AG08395 (cell line): ENCODE measurements at places on chromosomes 6 and 20.

DNA sequence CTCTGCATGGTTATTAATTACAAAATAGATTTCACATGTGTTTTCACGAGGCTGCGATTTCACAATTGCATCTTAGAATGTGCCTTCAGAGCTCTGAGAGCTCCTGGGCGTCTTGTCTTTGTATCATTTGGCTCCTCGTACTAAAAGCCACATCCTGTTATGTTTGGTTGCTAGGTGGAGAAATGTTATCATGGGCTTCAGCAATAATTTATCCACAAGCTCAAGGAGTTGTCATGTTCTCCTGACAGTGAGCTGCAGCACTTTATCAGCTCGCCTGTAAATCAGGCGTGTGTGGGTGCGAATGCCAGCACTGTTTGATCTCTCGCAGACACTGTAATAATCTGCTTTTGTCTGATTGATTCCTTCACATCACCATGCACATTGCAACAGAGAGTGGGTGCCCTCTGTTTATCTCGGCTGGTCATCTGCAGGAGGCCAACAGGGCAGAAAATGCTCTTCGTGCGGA is 218.6 kb upstream of the ZFP64 start:
- DNase-seq: peak; percentile 75

DNA sequence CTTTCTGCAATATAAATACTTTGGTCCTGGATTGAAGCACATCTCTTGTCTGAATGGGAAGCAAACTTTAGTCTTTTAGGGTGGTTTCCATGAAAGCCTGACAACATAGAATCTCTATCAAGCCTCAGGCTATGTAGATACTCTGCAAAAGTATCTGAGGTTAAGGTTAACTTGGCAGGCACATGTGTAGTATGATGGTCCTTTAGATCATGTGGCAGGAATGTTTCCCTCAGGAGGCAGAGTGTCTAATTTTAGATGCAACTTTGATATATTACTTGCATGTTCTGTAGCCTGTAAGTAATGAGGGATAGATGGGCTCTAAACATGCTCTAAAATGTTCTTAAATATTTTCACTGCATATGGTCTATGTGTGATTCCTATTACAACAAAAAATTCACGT is 8.2 kb downstream of the MYB start:
- no peak for DNase-seq

GRCh38 chr20:23125159-23125558 is 39.0 kb upstream of the CD93 start:
- no peak for DNase-seq

DNA sequence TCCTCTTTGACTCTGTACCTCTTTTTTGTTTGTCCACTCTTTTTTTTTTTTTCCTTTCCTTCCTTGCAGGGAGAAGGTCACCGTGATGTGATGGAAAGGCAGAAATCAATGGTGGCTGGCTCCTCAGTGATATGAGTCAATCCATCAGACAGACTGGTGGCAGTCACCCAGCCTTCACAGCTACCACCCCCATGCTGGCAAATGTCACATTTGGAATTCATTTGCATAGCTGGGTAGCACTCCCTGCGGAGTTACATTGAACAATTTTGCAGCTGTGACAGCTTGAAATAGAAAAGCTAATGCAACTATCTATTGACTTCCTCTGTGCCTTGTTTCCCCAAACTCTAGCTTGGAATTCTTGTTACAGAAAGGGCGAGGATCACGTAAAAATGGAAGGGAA is 668.4 kb downstream of the C6orf118 start:
- no peak for DNase-seq

DNA sequence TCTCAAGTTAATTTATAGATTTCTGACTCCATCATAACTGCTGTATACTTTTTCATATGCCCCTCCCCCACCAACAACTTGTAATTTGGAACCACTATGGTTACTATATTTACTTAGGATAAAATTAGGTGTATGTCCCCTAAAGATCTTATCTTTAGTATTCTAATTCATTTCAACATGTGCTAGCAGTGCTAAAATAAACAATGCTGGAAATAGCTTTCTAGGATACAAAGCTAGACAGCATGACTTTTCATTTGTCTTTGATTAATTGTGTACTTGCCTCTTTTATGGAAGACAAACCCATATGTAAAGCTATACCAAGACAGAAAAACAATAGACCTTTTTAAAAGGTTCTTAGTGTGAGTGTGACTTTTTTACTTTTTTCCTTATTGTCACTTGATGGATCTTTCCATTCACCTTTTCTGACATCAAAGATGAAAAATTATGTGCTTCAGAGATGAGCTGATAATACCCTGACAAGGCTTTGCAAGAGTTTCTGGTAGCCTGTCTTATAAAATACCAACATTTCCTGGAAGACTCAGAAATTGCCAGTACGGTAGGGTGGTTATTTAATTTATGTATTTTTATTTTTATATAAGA is 31.2 kb upstream of the POPDC3 start:
- no peak for DNase-seq

- no peak for DNase-seq
Observed at GRCh38 chr6:158467923-158468322, 92.0 kb upstream of the TMEM181 start.

DNA sequence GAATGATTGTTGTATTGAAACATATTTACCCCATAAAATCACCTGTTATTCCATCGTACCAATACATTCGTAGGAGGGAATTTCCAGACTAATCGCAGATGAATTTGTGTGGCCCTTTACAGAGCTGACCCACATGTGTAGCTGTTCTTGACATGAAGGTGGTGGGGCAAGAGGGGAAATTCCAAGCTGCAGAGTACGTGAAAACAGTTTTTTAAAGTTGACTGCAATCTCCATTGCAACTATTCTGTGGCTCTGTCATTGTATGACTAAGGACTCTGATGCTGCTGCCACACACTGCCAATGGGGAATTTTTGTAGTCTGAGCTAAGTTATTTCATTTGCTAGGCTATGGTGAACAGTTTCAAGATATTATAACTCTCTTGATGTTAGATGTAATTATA is 46.4 kb upstream of the ADTRP start:
- DNase-seq: peak; percentile 52

DNA sequence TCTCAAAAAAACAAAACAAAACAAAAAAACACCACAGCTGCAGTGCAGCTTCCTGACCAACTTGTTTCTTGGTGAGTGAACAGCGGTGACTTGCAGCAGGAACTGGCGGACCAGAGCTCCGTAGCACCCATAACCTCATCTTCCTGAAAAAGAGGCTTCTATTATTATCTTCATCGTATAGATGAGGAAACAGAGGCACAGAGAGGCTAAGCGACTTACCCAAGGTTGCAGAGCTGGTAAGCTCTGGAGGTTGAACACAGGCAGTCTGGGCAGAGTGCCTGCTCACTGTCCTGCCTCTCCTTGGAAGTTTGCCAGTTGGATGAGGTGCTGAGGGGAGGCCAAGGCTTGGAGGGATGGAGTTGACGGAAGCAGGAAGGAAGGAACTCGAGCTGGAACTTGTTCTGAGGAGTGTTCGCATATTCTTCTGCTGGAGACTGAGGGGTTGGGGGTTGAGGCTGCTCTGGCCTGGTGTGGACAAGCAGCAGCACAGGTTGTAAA is 47.9 kb upstream of the CCDC167 start:
- DNase-seq: peak; percentile 43

DNA sequence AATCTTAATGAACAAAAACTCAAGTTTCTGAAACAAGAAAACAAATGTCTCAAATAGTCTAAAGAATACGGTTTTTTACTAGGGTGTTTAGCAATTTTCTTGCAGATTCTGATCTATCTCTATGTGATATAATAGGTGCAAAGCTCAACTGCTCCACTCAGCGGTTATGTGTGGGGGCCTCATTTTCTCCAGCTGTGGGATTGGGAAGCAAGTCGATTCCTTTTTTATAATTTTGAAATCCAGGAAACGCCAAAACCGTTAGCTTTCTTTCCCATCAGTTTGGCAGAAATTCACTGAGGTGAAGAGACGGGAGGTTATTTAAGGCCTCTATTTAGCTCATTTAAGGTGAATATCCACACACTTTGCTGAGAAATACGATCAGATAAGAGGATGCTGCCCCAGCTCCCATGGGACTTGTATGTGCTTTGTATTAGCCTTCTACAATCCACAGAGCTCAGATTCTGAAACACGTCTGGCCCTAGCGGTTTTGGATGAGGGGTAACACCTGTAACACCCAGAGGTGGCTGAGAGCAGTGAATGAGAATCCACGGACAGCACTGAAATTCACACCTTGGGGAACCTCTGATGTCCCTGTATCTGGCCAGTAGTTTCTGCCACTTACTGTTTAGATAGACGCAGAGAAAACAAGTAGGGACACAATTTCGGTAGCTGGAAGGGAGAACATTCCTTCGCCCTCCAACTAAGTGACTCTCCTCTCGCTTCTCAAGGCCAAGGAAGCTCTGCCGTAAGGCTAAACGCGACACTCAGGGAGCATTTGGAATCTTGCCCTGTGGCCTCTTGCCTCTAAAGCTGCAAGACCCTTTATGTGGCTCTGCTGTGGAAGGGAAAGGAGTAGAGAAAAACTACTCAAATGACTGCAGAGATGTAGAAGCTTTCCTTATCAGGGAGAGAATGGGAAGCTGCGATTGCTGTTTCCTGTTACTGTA is 6.5 kb upstream of the BCAS4 start:
- DNase-seq: peak; percentile 78

- no peak for DNase-seq
Observed at GRCh38 chr6:17501982-17502704, 98.0 kb upstream of the FAM8A1 start.

DNA sequence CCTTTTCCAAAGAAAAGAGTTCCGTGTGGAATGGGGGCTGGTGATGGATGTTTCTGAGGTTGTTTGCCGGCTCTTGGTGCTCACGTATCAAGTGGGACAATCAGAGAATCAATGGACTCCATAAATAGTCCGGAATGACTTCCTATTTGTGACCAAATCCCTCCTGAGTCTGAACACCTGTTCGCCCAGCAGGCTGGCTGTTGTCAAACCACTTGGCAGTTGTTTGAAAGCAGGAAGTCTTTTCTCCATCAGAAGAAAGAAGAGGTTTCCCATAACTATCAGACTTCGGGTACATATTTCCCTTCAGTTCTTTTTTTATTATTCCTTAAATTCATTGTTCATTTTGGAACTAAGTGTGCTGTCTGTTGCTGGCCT is 154.7 kb upstream of the RIN2 start:
- no peak for DNase-seq

DNA sequence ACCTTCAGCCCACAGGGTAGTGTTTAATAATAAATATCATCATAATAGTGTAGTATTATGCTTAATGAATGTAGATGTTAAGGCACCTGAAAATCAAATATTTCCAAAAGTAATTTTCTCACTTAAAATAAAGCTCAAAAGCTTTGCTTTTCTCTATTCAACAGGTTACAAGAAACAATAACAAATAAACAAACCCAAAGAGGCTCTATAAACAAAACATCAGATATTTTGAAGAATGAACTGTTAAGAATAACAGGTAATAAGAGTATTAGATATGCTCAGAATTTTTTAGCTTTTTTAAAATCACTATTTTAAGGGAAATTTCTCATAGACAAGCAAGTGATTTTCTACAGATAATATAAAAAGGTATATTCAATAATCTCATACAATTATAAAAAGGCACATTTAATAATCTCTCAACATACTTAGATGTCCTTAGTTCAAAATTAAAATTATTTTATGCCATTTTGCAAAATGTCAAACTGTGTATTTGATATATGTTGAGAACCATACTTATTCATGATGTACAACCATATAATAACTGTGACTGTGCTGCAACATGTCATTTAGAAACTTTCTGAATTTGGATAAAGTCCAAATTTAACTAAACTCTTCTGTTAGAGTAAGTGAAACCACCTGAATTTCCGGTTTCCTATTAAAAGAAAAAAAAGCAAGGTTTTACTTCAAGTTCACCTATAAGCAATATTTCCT is 35.8 kb downstream of the PHIP start:
- no peak for DNase-seq

- no peak for DNase-seq
Observed at GRCh38 chr20:6311097-6311496, 188.3 kb upstream of the FERMT1 start.

- no peak for DNase-seq
Observed at GRCh38 chr6:158831571-158831970, 12.4 kb upstream of the EZR start.

- no peak for DNase-seq
Observed at GRCh38 chr6:93568169-93568568, 148.8 kb upstream of the EPHA7 start.

DNA sequence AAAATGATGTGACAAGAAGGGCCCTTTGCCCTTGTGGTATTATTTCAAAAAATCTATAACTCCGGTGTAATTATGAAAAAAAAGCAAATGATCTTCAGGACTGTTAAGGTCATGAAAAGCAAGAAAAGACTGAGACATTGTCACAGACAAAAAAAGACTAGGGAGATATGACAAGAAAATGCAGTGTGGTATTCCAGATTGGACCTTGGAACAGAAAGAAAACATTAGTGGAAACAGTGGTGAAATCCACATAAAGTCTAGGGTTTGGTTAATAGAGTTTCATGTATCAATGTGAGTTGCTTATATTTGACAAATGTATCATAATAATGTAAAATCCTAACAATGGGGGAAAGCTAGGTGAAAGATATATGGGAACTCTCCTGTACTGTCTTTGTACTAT is 26.8 kb upstream of the SLC17A3 start:
- no peak for DNase-seq

DNA sequence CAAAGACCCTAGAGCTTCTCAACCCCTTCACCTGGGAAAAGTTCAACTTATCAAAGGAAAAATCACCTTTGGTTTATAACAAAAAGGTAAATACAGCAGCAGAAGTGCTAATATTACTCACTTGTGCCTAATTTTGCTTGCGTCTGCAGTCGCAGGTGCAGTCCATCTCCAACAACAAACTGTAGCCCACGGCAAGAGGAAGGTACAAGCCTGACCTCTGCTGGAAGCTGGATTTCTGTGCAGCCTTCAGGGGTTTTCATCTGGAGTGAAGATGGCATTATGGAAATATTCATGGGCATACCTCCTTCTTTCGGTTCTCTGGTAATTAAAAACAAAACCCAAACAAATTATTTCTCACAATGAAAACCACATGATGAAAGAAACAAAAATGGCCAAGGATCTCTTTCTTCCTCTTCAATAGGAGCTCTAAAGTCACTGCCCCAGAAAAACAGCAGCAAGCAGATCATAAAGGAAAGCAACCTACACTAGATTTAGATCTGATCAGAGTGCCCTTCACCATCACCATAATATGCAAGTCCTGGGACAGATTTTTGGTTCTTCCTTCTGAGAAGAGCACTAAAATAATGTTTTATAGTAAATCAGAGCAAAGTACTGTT is 7.8 kb downstream of the UBE3D start:
- DNase-seq: peak; percentile 65

DNA sequence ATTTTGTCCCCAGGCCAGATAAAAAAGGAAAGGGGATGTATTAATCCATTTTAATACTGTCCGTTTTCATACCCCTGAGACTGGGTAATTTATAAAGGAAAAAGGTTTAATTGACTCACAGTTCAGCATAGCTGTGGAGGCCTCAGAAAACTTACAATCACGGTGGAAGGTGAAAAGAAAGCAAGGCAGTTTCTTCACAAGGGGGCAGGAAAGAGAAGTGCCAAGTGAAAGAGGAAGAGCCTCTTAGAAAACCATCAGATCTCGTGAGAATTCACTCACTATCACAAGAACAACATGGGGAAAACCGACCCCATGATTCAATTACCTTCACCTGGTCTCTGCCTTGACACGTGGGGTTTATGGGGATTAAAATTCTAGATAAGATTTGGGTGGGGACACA is 152.5 kb downstream of the IBTK start:
- DNase-seq: no peak

- DNase-seq: no peak
Observed at GRCh38 chr6:26246058-26246457, 118.9 kb upstream of the BTN3A2 start.

GRCh38 chr6:37149745-37150144 is 20.2 kb upstream of the PIM1 start:
- no peak for DNase-seq

- no peak for DNase-seq
Observed at GRCh38 chr6:44074813-44075646, 52.2 kb downstream of the MRPL14 start.
